Left renal pelvis (tissue), 4 donors: ENCODE measurements at places on chromosomes 5 and 9. TPM values are rescaled to one million over a fixed set of nuclear protein-coding genes. Genes with fewer than 3 reads are reported as not detected.

TOPORS gene
- 29.6 TPM for polyA plus RNA-seq

RASGRF2 gene
- polyA plus RNA-seq, result 17.5 TPM

MRPL36 gene
- polyA plus RNA-seq, result 31.2 TPM

WASHC1 gene
- polyA plus RNA-seq, result 27.7 TPM

CDC20B gene
- 0.79 TPM for polyA plus RNA-seq

PRRC1 gene
- polyA plus RNA-seq, result 93.4 TPM

C5orf52 gene
- polyA plus RNA-seq, result not detected

ARHGEF37 gene
- 6.0 TPM for polyA plus RNA-seq

OR13C9 gene
- not detected for polyA plus RNA-seq

GARIN3 gene
- polyA plus RNA-seq, result not detected

ZDHHC11B gene
- 3.3 TPM for polyA plus RNA-seq

ARID3C gene
- not detected for polyA plus RNA-seq

ZNF79 gene
- polyA plus RNA-seq, result 7.3 TPM

PCDHAC2 gene
- 1.6 TPM for polyA plus RNA-seq

LPAR1 gene
- polyA plus RNA-seq, result 29.9 TPM

DNM1 gene
- polyA plus RNA-seq, result 204 TPM

GRCh38 chr5:143124593-143124992 is 278.9 kb downstream of the NR3C1 start:
- no peak for DNase-seq

GRCh38 chr9:124357721-124358361 is 57.4 kb downstream of the PSMB7 start:
- DNase-seq, result no peak

GRCh38 chr9:74117731-74118130 is 379.4 kb upstream of the RORB start:
- DNase-seq, result no peak

DNA sequence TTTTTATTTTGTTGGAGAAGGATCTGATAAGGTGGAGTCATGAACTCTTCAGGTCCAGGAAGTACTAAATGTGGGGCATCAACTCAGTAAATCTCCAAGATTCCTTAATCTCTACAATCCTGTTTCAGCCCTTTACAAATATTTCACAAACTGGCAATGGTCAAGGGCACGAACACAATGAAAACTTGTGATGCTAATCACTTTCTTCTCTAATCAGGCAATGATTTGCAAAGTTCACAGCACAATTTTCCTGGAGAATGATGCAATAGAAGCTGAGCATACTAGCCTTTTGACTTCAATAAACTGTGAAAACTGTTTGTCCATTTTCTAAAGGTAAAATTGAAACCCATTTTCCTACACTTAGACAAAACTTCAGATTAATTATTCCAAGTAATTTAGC is 16.9 kb downstream of the GDF9 start:
- no peak for DNase-seq

- no peak for DNase-seq
These were observed 75.9 kb downstream of the IRX2 start for GRCh38 chr5:2675548-2675947.

DNA sequence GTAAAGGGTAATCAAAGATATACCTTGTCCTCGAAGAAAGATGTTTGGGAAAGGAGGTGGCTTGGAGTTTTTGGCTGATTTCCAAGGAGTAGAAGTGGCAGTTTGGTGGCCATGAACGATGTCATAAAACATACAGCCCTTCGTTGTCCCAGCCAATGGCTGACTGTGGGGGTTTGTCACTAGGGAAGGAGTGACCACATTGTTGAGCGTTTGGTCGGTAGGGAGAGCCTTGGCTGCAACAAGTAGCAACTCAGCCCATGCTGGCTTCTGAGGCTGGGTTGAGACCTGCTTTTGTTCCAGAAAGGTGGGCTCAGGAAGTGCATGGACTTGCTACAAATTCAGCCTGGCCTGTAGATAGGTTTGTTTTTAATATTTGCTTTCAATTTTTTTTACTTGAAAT is 128.3 kb downstream of the BOD1 start:
- DNase-seq, result no peak

- DNase-seq, result no peak
These were observed 44.2 kb upstream of the TDRD7 start for GRCh38 chr9:97367729-97368128.

- no peak for DNase-seq
These were observed 1740.9 kb upstream of the CDH9 start for GRCh38 chr5:28779161-28779754.

DNA sequence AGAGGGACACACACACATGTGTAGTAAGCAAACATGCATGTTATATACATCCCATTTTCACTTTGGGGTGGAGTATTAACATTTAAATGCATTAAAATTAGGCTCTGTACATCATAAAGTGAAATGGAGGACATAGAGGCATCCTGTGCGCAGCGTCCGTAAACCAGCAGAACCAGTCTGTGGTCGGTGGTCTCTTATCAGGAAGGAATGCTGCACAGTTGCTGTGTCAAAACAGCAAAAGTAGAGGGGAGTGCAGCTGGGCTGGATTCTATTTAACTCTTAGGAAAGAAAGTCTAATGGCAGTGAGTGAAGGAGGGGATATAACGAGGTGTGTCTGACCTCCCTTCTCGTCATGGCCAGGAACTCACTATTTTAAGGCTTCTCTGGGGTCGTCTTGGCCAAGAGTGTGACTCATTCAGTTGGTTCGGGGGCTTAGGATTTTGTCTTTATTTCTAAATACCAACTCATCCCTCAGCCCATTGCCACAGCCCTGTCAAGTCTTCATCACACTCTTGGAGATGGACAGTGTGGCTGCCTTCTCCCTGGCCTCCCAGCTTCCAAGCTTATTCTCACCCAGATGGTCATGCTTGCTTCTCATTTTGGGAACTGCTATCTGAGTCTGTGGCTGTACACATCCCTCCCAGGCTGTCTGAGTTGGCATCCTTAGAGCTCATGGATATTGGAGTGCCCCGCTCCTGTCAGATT is 20.1 kb upstream of the CXCL14 start:
- no peak for DNase-seq

DNA sequence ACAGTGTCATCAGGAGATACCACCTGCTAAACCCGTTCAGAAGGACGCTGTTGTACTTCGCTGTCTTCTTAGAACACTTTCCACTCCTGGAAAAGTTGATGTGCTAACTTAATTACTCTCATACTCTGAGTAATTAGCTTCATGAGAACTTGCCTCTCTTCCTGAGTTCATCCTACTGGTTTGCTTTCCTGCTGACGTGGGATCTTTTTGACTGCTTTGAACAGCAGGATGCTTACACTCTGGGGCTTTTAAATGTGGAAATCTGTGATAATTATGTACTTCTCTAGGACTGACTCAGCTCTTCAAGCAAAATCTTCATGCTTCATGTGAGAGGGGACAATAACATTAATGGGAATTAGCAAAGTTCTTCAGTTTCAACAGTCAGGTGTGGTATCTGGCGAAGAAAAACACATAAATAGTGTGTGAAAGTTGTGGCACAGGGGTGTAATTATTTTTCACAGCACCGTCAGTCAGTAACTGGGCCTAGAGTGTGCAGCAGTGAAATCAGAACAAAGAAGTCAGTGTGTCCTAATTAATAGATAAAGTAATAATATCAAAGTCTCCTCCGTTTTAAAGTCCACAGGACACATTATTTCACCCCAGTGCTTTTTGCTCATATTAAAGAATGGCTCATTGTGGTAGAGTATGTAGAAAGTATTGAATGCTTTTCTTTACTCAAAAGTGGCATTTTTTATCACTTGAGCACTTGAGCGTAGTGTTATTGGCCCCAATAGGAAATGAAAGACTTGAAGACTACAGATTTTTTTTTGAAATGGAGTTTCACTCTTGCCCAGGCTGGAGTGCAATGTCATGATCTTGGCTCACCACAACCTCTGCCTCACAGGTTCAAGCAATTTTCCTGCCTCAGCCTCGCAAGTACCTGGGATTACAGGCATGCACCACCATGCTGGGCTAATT is 140.9 kb upstream of the DMRT1 start:
- DNase-seq, result no peak

GRCh38 chr9:115127191-115127817 is 9.3 kb upstream of the TNC start:
- DNase-seq, result no peak

- no peak for DNase-seq
These were observed 60.3 kb downstream of the MAPKAP1 start for GRCh38 chr9:125646621-125647100.

DNA sequence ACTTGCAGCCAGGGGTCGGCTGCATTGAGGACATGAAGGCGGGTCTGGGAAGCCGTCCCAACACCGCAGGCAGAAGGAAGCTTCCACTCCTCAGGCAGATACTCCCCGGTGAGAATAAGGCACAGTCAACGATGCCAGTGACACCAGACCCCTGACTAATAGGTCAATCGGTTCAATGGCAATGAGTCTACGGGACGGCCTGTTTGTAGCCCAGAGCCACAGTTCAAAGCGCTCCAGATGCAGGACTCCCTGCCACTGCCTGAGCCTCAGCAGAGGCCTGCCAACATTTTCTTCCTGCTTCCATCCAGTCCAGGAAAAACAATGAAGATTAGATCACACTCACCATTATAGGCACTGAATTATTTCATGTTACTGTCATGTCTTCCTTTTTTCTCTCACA is 84.5 kb upstream of the SIMC1 start:
- no peak for DNase-seq

- DNase-seq, result no peak
These were observed 57.7 kb upstream of the NXNL2 start for GRCh38 chr9:88477300-88477751.

- no peak for DNase-seq
These were observed 32.8 kb downstream of the RHOBTB3 start for GRCh38 chr5:95763941-95764340.

DNA sequence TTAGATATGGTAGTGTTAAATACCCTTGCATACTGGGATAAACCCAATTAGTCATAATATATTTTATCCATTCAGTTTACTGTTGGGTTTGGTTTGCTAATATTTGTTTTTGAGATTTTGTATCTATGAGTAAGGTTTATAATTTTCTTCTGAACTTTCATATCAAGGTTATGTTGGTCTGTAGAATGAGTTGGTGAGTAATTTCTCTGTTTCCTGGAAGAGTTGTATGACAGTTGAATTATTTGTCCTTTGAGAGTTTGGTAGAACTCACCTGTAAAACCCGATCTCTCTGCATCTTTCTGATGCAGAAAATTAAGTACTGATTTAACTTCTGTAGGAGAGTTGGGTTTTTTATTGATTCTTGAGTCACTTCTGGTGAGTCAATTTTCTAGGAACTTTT is 20.4 kb downstream of the DDX4 start:
- DNase-seq, result no peak

- DNase-seq, result no peak
These were observed 61.0 kb upstream of the PCA3 start for GRCh38 chr9:76703270-76703669.

DNA sequence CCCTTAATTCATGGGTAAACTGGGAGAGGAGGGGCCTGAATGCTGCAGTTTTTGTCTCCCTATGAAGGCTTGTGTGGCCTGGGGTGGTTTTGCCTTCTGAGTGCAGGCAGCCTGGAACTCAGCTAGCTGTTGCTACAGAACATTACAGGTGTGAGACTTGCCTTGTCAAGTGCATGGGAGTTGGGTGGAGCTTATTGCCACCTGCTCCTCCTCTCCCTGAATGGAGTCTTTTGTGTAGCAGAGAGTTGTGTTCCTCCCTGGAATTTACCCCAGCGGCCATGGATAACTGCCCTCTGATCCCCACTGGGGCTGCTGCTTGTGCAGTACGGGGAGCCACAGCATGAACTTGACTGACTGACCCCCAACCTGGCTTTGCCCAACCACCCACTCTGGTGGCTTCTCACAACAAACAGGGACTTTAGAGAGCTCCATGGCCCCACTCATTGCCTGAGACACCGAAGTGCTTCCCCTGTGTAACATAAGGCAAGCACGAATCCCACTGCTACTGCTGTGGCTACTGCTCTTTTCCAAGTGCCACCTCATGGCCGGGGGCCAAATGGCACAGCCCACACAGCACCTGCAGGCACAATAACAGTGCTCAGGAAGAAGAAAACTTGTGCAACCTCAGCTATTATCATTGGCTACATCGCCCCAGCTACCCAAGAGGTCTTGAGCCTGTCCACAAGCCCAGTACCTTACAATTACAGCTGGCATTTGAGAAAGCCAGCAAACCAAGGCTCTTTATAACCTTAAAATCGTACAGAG is 942.9 kb downstream of the CDH18 start:
- DNase-seq, result no peak

GRCh38 chr9:108049026-108049607 is 559.5 kb upstream of the KLF4 start:
- no peak for DNase-seq

DNA sequence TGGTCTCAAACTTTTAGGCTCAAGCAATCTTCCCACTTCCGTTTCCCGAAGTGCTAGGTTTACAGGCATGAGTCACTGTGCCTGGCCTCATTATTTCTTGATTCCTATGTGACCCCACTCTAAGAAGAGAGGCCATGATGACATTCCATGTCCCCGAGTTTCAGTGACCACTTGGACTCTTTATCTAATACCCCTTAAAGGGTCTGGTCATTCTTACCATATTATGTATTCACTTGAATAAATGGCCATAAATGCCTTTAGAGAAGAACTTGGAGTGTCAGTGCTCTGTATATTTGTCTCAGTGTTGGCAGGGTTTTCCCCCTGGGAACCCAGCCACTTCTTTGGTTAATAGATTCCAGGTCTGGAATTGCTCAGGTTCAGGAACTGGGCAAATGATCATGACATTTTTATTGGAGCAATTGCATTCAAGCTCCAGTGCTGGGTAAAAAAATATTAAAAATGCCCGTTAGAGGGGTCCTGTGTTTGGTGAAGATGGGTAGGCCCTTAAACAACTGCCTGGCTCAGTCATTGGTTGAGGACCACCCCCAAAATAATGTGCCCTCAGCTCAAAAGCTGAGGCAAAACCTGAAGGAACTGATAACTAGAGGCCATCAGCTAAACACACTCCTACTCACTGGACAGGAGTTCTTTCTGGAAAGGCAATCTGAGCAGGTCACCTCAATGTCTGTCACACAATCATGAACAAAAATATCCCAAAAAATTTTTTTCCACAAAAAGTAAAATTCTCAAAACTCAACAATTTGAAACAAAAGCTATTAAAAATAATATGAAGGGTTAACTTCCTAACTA is 186.6 kb upstream of the ZNF608 start:
- DNase-seq, result no peak

- no peak for DNase-seq
These were observed 151.3 kb upstream of the TLX3 start for GRCh38 chr5:171157775-171158174.

GRCh38 chr5:33482335-33482734 is 41.6 kb downstream of the TARS1 start:
- DNase-seq, result no peak

- no peak for DNase-seq
These were observed 172.4 kb downstream of the DENND1A start for GRCh38 chr9:123757547-123757946.

DNA sequence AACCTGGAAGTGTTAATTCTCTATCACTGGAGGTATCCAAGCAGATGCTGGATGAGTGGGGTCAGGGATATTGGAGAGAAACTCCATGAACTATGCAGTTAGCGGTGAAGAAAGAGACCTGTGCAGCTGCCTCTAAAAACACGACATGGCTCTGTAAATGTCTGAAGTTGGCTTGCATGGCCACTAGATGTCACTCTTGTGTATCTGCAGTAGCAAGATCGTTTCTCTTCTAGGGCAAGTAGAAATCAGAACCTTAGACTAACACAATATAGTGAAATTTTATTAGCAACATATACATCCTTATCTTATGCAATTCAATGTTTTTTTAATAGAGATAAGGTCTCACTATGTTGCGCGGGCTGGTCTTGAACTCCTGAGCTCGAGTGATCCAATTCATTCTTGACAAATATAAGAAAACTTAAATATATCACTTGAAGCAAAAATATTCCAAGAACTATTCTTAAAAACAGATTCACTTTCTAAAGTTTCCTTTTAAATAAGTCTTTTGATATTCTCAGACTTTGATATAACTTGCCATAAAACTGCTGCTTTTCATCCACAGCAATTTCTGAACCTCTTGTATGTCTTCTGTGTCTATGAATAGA is 2.9 kb downstream of the OR2S2 start:
- DNase-seq, result peak; percentile 69
